ENCODE measurements at places on chromosomes 7 and 10.
A peak's percentile ranks its signal among the peaks of the same experiment; 100 is the strongest.

GRCh38 chr10:101295261-101295660, 58.7 kb upstream of the BTRC start:
- DNase-seq, result no peak

GRCh38 chr10:44805466-44806210, 105.5 kb upstream of the TMEM72 start:
- no peak for DNase-seq

DNA sequence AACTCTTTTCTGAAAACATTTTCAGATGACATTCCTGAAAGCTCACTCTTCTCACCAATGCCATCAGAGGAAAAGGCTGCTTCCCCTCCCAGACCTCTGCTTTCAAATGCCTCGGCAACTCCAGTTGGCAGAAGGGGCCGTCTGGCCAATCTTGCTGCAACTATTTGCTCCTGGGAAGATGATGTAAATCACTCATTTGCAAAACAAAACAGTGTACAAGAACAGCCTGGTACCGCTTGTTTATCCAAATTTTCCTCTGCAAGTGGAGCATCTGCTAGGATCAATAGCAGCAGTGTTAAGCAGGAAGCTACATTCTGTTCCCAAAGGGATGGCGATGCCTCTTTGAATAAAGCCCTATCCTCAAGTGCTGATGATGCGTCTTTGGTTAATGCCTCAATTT, 16.5 kb downstream of the ANLN start:
- no peak for DNase-seq

DNA sequence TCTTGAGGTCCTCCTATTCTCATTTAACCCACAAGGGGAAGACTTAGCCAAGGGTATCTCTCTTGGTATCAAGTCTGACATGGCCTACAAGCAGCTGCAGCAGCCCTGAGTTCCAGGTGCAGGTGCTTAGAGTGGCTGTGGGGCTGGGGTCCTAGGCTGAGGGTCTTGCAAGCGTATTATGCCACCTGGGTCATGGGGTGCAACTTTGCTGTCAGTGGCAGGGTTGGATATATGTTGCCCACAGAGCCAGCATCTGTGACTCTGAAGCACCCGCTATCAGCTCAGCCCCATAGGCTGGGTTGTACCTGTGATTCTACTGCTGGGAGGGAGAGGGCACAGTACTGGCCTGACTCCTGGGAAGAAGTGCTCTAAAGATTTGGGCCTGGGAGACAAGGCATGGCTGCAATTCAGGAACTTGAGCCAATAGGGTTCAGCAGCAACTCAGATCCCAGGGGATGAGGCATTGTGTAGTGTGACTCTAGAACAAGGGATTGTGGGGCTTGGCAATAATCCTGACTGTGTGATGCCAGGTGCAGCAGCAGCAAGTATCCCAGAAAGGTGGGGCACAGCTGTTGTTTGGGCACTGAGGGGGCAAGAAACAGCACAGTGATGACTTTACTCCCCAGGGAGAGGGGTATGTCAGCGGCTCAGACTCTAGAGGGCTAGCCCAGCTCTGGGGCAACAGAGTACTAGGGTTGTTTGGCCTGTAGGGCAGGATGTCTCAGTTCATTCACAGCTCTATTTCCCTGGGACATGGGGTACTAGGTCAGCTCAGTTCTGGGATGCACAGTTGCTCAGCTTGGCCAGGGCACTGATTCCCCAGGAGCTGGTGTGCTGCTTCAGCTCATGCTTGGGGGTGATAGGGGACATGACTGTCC, 41.4 kb downstream of the NEURL1 start:
- DNase-seq, result no peak

- no peak for DNase-seq
Observed at GRCh38 chr10:91931526-91932190, 8.1 kb downstream of the BTAF1 start.

DNA sequence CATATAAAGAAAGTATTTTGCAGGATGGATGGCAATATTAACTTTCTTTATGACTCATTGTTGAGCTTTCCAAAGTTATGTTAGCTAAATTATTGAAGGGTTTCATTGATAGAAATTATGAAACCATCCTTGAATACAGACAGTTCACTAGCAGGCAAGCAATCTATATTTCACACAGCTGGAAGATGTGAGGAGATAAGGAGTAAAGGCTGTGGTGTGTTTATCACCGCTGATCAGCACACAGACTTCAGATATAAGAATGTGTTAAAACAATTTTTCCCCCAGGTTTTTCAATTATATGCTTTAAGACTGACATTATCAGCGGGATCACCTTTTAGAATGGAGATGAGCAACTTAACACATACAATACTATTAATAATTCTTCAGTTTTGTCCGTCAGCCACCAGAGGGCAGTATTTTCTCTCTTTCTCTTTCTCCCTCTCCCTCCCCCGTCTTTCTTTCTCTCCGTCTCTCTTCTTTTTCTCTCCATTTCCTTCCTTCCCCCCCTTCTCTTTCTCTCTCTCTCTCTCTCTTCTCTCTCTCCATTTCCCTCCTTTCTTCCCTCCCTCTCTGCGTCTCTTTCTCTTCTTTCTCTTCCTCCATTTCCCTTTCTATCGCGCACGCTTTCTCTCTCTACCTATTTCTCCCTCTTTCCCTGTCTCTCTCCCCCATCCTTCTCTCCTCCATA, 62.9 kb upstream of the FAM171A1 start:
- peak; percentile 64 for DNase-seq

- DNase-seq, result peak; percentile 6
Observed at GRCh38 chr10:31340343-31340742, 21.3 kb downstream of the ZEB1 start.

- DNase-seq, result peak; percentile 51
Observed at GRCh38 chr7:43454936-43455518, 127.9 kb upstream of the STK17A start.

GRCh38 chr7:132383962-132384361, 192.3 kb downstream of the PLXNA4 start:
- DNase-seq, result no peak

DNA sequence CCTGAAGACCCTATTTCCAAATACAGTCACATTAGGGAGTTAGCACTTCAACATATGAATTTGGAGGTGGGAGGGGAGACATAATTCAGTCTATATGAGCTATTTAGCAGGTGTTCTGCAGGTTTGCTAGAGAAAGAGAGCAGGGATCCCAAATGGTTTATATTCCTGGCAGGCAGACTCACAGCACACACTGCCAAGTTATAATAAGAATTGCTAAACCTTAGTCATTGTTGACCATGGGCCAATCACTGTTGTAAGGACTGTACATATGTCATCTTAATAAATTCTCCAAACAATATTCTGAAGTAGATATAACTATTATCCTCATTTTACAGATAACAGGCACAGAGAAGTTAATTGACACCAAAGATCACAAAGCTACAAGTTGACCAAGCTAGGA, 1.5 kb upstream of the CCDC3 start:
- no peak for DNase-seq

DNA sequence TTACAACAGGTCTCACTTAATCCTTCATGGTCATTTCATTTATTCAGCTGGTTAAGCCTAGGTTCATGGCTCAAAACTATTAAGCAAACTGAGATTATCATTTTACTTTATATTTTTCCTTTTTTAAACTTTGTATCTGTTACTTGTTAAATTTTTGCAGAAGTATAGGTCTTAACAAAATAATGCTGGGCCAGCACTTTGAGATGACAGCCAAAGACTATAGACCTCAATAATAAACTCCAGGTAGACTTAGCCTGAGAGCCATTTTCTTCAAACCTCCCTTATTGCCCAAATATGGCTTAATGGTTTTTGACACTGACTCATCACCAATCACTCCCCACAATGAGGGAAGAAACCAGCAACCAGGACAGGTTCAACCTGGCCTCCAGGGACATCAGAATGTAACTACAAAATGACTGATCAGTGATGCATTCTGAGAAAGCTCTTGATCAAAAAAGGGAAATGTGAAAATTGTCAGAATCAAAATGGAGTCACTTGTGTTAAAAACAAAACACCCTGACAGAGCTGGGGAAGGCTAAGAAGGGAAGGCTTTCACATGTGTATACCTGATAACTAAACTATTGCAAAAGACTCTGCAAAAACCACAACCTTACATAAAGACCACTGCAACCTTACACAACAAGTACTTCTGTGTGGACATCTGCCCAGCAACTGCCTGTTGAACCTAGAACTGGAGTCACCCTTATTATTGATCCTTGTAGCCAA, 2.1 kb upstream of the CCDC126 start:
- DNase-seq, result no peak

DNA sequence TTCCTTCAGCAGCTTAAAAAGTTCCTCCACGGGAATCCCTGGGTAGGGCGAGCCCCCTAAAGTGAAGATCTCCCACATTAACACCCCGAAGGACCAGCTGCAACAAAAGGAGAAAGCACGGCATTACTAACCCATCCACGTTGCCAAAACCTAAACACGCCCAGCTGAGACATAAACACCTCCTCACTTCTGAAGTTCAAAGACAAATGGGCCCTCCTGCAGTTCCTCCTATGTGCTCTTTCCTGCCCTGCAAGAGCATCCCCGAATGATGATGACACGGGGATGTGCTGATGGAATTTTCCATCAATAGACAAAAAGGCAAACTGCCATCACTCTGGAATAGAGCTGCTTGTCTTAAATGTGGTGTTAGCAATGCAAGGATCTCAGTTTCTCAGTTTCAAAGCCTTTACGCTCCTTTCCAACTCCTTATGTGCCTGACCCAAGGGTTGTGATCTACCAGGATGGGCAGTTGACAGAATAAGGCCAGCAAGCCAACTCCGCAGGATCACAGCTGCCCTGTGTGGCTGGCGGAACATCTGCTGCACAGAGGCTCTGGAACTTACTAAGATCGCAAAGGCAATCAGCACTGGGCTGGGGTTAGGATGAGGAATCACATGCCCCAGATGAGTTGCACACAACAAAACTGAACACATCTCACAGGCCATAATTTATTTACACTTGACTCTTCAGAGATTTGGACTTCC, 112.7 kb downstream of the FGFR2 start:
- DNase-seq, result no peak

DNA sequence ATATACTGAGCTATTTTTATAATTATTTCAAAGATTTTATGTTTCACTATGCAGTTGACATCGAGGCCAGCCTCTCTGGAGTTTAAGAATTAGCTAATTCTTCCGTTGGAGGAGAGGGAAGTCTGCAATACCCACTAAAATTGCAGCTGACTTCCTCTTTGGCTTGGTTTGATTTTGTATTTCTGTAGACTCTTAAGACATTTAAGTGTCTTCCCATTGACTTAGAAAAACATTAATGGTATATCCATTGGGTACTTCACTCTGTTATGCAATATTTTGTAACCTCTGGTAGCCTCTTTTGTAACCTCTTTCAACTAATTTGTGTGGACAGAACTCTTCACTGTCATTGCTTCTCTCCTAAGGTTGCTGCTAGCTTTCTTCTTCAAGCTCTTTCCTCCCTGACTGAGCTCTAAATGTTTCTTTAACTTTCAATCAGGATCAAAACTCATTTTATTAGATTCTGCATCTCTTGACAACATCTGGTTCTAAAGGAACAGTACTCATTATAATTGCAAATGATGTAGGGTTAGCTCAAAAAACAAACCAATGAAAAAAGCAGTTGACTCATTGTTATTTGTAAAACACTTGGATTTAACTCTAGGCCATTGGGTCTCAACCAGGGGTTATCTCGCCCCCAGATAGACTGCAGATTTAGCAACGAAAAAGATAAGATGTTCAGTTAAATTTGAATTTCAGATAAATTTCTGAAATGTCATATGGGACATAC, 1.7 kb upstream of the ANKRD22 start:
- DNase-seq, result no peak

DNA sequence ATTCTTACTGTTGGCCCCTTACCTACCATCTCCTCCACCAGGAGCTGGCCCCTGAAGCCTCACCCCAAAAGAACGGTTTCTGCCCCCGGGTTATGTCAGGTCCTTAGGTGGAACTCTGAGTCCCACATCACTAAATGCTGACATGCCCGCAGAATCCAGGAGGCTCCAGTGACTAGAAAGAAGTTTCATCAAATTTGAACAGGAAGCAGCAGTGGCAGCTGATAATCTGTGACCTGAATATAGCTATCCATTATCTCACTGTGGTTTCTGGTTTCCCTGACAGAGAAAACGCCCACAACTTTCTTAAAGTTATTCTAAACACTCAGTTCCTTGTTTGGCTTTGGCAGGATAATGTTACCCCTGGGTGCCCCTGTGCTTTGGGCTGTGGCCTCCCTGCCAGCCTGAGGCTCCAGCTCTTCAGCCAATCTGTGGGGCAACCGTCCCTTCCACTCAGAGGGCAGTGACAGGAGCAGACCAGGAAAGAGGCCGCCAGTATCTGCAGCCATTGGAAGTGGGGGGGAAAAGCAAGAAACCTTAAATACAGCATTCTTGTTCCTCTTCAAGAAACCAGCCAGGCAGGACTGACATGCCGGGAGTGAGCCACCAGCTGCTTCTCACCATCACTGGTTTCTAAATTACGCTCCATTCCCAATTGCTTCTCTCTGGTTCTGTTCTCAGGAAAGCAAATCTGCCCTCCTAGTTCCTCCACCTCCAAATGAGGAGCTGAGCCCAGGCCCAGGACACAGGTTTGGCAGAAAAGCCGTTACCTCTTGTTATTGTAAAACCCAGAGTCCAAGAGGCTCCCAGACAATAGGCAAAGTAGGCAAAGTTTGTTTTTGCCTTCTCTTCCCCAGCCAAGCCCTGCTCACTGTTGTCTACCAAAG, 41.2 kb upstream of the VCL start:
- peak; percentile 37 for DNase-seq

- DNase-seq, result no peak
Observed at GRCh38 chr10:38119038-38119437, 24.9 kb downstream of the ZNF37A start.

DNA sequence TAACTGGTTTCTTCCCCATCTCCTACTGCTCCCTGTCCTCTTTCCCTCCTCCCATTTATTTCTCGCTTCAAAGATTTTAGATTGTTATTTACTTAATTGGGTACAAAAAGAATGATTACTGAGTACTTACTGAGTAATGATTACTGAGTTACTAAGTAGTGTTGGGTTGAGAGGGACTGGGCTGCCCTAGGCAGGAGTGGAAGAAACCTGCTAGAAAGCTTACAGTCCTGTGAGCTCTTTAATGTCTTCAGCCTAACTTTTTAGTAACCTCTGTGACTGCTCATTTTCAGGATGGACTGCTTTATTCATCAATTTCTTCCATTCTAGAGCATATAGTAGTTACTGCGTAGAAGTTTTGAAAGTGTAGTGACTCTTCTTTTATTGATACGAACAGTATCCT, 7.6 kb downstream of the PHF14 start:
- no peak for DNase-seq

- DNase-seq, result peak; percentile 35
Observed at GRCh38 chr7:37916673-37917660, at the start of gene SFRP4. Gene SFRP4, minus strand, starts transcription at chr7:37916817. Its CDS starts 280 bp downstream, at chr7:37916537.

- no peak for DNase-seq
Observed at GRCh38 chr7:44706788-44707557, 41.7 kb upstream of the ZMIZ2 start.

DNA sequence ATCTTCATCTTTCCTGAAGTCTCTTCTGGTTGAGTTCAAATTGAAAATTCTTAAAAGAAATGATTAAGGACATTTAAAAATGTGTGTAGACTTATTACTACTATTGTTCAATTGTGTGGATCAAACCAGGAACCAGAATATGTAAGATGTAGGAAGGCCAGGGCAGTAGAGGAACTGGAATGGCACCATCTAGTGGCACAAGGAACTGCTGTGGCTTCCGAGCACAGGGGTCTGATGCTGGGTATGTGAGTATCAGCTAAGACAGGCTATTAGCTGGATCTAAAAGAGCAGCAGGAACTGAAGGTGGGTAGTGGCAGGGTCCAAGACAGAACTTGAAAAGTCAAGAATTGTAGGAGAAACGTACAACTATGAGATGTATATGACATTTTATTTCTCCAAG, 247.3 kb downstream of the SEMA3A start:
- DNase-seq, result no peak

- peak; percentile 86 for DNase-seq
Observed at GRCh38 chr10:112461029-112461887, 14.2 kb downstream of the VTI1A start.
